ENCODE measurements at places on chromosomes 3 and 15. TPM values are rescaled to one million over a fixed set of nuclear protein-coding genes. Genes with fewer than 3 reads are reported as not detected.

Gene USP19
- total RNA-seq, result 104 TPM

Gene LRRC15
- total RNA-seq, result 1.3 TPM

Gene ASB14
- not detected for total RNA-seq

Gene C3orf85
- not detected for total RNA-seq

Gene ACOX2
- total RNA-seq, result 42.4 TPM

Gene CHRD
- 11.0 TPM for total RNA-seq

Gene ZNF501
- 4.2 TPM for total RNA-seq

Gene RTP3
- not detected for total RNA-seq

GRCh38 chr15:44243829-44244228, 44.7 kb upstream of the GOLM2 start:
- H3K4me1 ChIP-seq, result no peaks in the 10 kb centered on the region
- H3K36me3 ChIP-seq, result no peaks in the 10 kb centered on the region
- no peaks in the 10 kb centered on the region for H3K27me3 ChIP-seq
- H3K27ac ChIP-seq, result no peak overlapping the region
- H3K4me3 ChIP-seq, result no peak overlapping the region

DNA sequence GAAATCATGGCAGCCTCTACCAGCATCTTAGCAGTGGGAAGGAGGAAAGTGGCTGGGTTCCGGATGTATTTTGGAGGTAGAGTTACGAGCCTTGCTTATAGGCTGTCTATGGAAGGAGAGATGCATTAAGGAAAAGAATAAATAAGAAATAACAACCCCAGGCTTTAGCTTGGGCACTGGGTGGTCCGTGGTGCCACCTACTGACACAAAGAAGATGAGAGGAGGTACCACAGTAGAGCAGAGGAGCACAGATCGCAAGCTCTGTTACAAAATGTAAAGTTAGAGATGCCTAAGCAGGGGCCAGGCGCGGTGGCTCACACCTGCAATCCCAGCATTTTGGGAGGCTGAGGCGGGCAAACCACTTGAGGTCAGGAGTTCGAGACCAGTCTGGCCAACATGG, 74.8 kb downstream of the TMEM39A start:
- H3K36me3 ChIP-seq, result peaks cover 41% of the 10 kb centered on the region
- H3K27ac ChIP-seq, result no peak overlapping the region
- no peaks in the 10 kb centered on the region for H3K27me3 ChIP-seq
- DNase-seq, result no peak
- no peaks in the 10 kb centered on the region for H3K4me1 ChIP-seq

DNA sequence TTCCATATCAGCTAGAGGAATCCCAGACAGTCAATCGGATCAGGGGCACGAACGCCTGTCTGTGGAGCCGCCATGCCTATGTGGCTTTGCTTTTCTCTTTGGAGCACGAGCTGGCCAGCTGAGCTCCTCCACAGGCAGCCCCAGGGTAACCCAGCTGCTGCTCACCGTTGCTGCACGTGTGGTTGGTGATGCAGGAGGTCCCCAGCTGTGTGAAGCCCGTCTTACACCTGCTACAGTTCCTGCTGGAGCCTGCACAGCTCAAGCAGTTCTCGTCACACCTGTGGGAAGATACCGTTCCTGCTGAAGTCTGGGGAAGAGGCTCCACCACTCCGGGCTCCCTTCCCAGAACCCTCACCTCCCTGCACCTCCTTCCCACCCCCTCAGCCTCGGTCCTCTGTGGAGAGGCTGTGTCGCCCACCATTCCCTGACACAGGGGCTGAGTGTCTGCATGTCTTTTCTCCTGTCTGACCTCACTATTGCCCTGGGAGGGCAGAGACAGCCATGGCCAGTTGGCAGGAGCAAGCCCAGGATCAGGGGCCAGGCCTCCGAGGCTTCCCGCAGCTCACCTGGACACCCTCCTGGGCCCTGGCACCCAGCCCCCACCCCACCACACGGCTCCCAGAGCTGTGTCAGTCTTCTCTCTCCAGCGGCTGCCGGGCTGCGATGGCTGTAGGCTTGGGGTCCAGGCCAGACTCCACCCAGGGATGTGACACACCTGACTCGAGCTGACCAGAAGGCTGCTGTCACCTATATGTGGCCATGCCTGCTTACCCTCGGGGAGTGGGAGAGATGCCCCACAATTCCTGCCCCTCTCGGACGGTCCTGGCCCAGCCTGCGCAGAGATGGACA, 12.2 kb upstream of the SNRPA1 start:
- no peak overlapping the region for H3K27ac ChIP-seq
- DNase-seq, result no peak
- no peak overlapping the region for H3K4me3 ChIP-seq
- H3K36me3 ChIP-seq, result no peaks in the 10 kb centered on the region
- no peaks in the 10 kb centered on the region for H3K4me1 ChIP-seq
- H3K27me3 ChIP-seq, result no peaks in the 10 kb centered on the region

DNA sequence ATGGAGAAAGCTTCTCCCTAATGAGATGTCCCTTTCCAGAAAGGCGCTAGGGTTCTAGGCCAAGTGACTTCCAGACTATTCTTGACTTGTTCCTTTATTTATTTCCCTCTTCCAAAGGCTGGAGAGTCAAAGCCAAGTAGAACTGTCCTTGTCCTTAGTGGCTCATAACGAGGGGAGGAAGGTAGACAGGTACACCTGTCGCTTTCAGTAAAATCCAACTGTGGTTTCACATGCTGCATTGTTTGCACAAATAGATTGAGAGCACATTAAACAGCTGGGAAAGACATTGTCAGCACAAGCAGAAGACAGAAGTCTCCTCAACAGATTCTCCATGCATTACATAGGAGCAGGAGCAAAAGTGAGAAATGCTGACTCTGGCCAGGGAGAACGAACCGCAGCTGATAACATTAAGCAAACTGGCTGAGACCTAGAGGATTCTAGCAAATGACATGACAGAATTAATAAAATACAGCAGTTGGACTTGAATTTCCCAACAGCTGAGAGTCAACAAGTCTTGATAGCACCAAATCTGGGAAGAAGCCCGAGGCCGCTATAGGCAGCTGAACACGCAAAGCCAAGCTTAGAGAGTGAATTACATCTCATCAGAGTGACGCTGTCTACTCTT, 227.7 kb downstream of the TLE3 start:
- H3K27ac ChIP-seq, result no peak overlapping the region
- H3K36me3 ChIP-seq, result no peaks in the 10 kb centered on the region
- DNase-seq, result no peak
- no peak overlapping the region for H3K4me3 ChIP-seq
- H3K27me3 ChIP-seq, result no peaks in the 10 kb centered on the region

- no peaks in the 10 kb centered on the region for H3K36me3 ChIP-seq
- peak overlapping the region; percentile 90 for H3K27ac ChIP-seq
- H3K27me3 ChIP-seq, result no peaks in the 10 kb centered on the region
- DNase-seq, result no peak
- H3K4me3 ChIP-seq, result no peak overlapping the region
Measured at GRCh38 chr3:11570251-11570650, 73.5 kb downstream of the VGLL4 start.

- no peaks in the 10 kb centered on the region for H3K36me3 ChIP-seq
- no peak for DNase-seq
- H3K4me3 ChIP-seq, result no peak overlapping the region
- no peaks in the 10 kb centered on the region for H3K4me1 ChIP-seq
- no peaks in the 10 kb centered on the region for H3K27me3 ChIP-seq
- no peak overlapping the region for H3K27ac ChIP-seq
Measured at GRCh38 chr3:64728994-64729393, 41.2 kb upstream of the ADAMTS9 start.

GRCh38 chr3:138513090-138513843, 78.9 kb downstream of the ESYT3 start:
- H3K27ac ChIP-seq, result no peak overlapping the region
- H3K4me1 ChIP-seq, result peaks cover 5% of the 10 kb centered on the region
- peak; percentile 12 for DNase-seq

- no peaks in the 10 kb centered on the region for H3K4me1 ChIP-seq
- no peak overlapping the region for H3K4me3 ChIP-seq
- no peaks in the 10 kb centered on the region for H3K36me3 ChIP-seq
- H3K27me3 ChIP-seq, result no peaks in the 10 kb centered on the region
Measured at GRCh38 chr15:39312984-39313383, 267.9 kb upstream of the THBS1 start.

DNA sequence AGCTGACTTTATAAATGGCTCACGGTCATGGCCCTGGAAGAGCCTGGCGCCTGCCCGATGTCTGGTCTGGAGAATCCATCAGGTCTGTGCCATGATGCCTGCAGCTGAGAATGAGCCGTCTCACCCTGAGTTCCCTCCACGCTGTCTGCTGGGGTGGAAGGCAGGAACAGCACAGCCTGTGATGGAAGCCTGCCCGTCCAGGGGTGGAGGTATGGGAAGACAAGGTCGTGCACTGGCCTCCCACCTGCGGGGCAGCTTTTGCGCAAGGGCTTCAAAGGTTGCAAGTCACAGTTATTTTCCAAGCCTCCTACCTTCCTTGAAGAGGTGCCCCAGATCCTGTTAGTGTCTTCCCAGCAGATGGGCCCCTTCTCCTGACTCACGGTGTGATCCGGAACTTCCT, 275.5 kb downstream of the FAM43A start:
- H3K36me3 ChIP-seq, result no peaks in the 10 kb centered on the region
- peaks cover 1% of the 10 kb centered on the region for H3K4me1 ChIP-seq
- H3K27ac ChIP-seq, result no peak overlapping the region

GRCh38 chr3:158801201-158801600, 653 bp upstream of the MFSD1 start:
- peak overlapping the region; percentile 50 for H3K4me3 ChIP-seq
- no peaks in the 10 kb centered on the region for H3K36me3 ChIP-seq
- H3K27me3 ChIP-seq, result no peaks in the 10 kb centered on the region
- DNase-seq, result peak; percentile 4
